ENCODE measurements at places on chromosomes 4 and X. TPM values are rescaled to one million over a fixed set of nuclear protein-coding genes. Genes with fewer than 3 reads are reported as not detected.

ADH5 gene
- 142 TPM for total RNA-seq

HMX1 gene
- not detected for total RNA-seq

SPANXN5 gene
- total RNA-seq, result not detected

STPG2 gene
- total RNA-seq, result not detected

NPNT gene
- not detected for total RNA-seq

LARP1B gene
- 11.7 TPM for total RNA-seq

PASD1 gene
- not detected for total RNA-seq

MRPS18C gene
- total RNA-seq, result 51.5 TPM

SERTM2 gene
- total RNA-seq, result not detected

SPANXB1 gene
- 7.0 TPM for total RNA-seq

AMBN gene
- total RNA-seq, result not detected

DCLK2 gene
- 4.1 TPM for total RNA-seq

PRKG2 gene
- not detected for total RNA-seq

PABPC4L gene
- not detected for total RNA-seq

SPP1 gene
- 3.1 TPM for total RNA-seq

USO1 gene
- total RNA-seq, result 45.9 TPM
